ENCODE measurements at places on chromosomes 2 and 18.
A peak's percentile ranks its signal among the peaks of the same experiment; 100 is the strongest.

GRCh38 chr2:60962528-60962927 lies 55.0 kb upstream of the PEX13 start:
- no peak for DNase-seq

- no peak for DNase-seq
Observed at GRCh38 chr2:142952018-142952417, 74.6 kb downstream of the KYNU start.

- peak; percentile 21 for DNase-seq
Observed at GRCh38 chr2:88753833-88754584, 62.5 kb downstream of the RPIA start.

- DNase-seq, result no peak
Observed at GRCh38 chr2:143357966-143358365, 228.7 kb downstream of the ARHGAP15 start.

- DNase-seq, result no peak
Observed at GRCh38 chr18:55346961-55347740, 240.8 kb downstream of the TCF4 start.

GRCh38 chr18:57294547-57294946 lies 57.8 kb upstream of the ST8SIA3 start:
- no peak for DNase-seq

- no peak for DNase-seq
Observed at GRCh38 chr2:218168016-218168415, 1.3 kb upstream of the CXCR1 start.

DNA sequence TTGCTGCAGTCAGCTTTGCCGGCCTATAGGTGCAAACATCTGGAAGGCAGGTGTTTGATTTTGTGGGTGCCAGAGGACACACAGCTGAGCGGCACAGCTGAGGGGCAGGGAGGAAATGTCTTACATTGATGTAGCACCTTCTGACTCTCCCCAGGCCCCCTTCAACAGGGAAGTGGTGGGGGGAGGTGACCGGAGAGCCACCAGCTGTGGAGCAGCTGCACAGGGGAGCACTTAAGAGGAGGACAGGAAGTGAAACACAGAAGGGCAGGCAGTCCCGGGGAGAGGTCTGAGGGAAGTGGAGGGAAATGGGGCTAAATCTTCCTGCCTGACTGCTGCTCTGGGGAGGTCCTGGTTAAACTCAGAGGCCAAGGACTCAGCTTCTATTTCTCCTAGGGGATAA lies 409.1 kb downstream of the TNS1 start:
- no peak for DNase-seq

DNA sequence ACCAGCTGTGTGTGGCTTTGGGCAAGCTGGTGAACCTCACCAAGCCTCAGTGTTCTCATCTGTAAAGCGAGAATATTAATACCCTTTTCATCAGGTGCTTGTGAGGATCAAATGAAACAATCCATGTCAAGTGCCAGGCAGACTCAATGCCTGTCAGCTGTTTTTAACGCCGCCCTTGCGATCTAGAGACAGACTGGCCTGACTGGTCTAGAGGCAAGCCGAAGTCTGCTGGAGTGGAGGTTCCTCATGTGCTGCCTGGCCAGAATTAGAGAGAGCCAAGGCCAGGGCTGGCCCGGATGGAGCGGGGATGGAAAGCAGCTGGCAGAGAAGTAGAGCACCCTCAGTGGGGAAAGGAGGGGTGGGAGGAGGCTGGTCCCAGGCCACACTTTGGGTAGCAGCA lies 74.5 kb upstream of the B3GNT7 start:
- no peak for DNase-seq

GRCh38 chr2:104408266-104408665 lies 445.6 kb upstream of the POU3F3 start:
- no peak for DNase-seq

- DNase-seq, result no peak
Observed at GRCh38 chr2:136331226-136331625, 213.3 kb upstream of the CXCR4 start.

GRCh38 chr2:106562268-106563186 lies 75.4 kb downstream of the CD8B2 start:
- no peak for DNase-seq

GRCh38 chr18:62876111-62876510 lies 160.8 kb downstream of the PHLPP1 start:
- DNase-seq, result no peak

DNA sequence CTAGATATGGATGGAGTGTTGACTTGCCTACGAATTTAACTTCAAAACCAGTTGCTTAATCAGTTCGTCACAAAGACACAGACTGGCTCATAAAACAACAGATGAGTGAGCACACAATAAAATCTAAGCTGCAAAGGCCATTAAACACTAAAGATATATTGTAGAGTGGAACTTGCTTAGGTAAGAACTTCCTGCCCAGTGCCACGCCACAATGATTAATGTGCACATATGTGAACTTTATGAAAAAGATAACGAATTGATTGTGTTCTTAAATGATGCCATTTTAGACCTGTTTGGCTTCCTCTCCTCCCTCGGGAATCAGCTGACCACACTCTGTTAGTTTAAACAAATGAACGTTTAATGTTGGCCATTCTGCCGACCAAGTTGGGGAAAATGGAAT lies 2031.3 kb upstream of the CELF4 start:
- DNase-seq, result no peak

DNA sequence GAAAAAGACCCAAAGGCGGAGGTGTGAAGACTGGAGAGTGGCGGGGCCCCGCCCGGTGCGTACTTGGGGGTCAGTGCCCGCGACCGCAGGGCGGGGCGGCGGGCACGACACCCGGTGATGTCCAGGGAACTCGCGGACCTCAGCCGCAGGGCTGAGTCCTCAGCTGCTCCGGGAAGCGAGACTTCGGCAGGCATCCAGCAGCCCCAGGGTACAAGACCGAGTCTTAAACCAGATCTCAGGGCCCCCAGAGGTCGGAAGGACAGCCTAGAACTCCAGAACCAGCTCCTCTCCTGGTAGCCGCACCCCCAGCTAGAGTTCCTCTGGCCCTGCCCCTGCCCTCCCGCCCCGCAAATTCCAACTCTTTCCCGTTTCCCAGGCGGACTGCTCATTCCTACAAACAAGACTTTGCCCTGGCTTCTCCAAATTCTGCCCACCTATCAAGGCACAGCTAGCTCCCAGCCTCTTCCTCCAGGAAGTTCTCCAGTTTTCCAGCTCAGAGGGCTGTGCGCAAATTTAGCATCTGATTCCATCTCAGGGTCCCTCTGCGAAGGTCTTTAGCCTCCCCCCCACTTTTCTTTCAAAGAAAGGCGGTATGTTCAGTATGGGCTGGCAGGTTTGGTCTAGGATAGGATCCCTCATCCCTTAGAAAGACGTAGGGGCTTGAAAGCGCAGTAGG lies 26.0 kb upstream of the NOTO start:
- peak; percentile 5 for DNase-seq

- DNase-seq, result no peak
Observed at GRCh38 chr2:174395969-174396630, 570 bp downstream of the SCRN3 start.

DNA sequence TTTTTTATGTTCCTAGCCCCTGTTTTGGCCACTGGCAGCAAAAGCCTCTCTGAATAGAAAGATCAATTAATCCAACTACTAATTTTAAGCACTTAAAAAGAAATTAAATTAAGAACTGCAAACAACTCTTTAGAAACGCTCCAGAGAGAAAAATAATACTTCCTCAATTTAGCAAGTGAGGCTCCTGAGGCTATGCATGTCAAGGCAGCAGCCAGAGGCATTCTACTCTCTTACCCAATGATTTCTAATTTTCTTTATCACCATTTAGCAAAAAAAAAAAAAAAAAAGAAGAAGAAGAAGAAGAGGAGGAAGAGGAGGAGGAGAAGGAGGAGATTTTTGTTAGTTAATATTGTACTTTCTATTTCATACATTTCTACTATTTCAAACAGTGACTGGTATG lies 68.5 kb downstream of the TMEM237 start:
- DNase-seq, result no peak

GRCh38 chr2:196171946-196172345 lies 568 bp upstream of the STK17B start:
- no peak for DNase-seq

GRCh38 chr2:68250196-68250595 lies 2.1 kb downstream of the PPP3R1 start:
- no peak for DNase-seq

GRCh38 chr2:204197336-204198005 lies 260.9 kb downstream of the ICOS start:
- DNase-seq, result no peak

DNA sequence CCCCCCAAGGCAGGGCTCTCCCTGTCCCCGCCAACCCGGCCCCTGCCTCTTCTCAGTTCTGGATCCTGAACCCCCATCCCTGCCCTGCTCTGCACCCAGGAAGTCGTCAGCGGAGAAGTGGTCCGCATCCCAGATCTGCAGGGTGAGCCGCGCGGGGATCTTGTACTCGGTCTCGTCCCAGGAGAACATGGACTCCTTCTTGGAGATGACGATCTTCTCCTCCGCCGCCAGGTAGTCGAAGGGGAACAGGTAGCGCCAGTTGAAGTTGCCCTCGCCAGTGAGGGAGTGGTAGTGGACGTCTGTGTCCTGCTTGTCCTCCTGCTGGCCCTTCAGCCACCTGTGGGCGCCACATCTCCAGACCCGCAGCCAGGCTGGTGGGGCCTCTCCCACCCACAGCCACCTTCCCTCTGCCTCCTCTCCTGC lies 16.3 kb downstream of the OTOF start:
- DNase-seq, result no peak

DNA sequence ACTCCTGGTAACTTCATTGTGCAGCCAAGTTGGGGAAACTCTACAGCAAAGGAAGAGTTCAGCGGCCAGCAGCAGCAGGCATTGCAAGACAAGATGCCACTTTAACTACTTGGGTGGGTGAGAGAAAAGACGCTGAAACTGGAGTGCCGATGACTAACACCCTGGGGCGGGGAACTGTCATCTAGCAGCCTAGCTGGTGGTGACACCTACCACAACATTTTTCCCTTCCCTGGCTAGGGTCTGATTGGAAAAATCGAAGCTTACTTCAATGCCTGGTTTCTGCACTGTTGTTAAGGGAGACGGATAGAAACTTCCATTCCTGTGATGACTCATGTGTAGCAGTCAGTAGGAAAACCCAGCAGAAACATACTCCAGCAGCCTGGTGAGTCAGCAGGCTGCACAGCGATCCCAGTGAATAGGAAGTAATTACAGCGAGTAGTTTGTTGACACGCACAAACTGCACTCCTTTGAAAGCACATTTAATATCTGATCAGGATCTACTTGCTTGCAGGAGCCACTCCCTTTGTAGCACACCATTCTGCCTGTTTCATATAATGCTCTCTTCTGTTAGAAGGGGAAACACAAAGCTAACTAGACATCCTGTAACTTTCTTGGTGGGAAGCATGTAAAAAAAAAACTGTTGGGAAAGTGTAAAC lies 62.1 kb upstream of the MAPRE2 start:
- peak; percentile 65 for DNase-seq

- no peak for DNase-seq
Observed at GRCh38 chr2:43427032-43427424, 168.8 kb downstream of the THADA start.

DNA sequence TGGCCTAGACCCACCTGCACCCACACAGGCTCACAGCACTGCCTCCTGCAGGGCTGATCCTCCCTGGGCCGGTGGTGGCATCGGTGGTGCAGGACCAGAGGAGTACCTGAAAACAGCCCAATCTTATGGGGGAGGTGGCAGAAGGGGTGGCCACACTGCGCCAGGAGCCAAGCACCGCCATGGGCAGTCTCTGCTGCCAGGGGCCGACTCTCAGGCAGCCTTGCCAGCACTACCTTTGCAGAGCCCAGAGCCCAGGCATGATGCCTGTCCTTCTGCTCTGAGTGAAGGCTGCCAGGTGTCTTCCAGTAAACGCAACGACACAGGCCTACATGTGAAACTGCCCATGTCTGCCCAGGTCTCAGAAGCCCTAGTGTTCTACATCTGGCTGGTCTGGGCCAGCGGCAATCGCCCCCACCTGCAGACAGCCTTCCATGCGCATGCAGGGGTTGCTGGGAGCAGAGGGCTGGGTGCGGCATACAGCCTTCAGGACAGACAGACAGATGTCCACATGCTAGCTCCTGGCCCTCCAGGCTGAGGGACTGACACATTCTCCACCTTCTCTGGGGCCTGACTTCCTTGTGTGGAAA lies 6.8 kb downstream of the HS6ST1 start:
- DNase-seq, result no peak

- DNase-seq, result no peak
Observed at GRCh38 chr2:134372611-134373131, 118.8 kb downstream of the MGAT5 start.

DNA sequence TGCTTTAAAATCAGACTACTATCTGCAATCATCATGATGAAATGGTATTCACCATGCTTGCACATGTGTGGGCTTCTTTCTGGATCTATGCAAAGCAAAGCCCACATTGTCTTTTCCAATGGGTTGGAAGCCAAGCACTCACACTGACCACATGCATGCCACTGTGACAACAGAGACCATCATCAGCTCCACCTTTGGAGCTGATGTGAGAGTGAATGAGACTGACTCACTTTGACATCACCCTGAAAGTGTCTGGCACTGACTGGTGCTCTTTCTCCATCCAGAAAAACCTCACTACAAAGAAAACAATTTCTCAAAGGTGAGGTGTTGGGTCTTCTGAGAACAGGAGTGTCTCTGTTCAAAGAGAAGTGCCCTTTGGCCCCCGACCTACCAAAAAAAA lies 4.7 kb downstream of the MYO5B start:
- DNase-seq, result no peak

GRCh38 chr2:144694456-144694855 lies 174.5 kb upstream of the ZEB2 start:
- DNase-seq, result no peak

- no peak for DNase-seq
Observed at GRCh38 chr2:222196159-222196558, 102.6 kb downstream of the PAX3 start.

DNA sequence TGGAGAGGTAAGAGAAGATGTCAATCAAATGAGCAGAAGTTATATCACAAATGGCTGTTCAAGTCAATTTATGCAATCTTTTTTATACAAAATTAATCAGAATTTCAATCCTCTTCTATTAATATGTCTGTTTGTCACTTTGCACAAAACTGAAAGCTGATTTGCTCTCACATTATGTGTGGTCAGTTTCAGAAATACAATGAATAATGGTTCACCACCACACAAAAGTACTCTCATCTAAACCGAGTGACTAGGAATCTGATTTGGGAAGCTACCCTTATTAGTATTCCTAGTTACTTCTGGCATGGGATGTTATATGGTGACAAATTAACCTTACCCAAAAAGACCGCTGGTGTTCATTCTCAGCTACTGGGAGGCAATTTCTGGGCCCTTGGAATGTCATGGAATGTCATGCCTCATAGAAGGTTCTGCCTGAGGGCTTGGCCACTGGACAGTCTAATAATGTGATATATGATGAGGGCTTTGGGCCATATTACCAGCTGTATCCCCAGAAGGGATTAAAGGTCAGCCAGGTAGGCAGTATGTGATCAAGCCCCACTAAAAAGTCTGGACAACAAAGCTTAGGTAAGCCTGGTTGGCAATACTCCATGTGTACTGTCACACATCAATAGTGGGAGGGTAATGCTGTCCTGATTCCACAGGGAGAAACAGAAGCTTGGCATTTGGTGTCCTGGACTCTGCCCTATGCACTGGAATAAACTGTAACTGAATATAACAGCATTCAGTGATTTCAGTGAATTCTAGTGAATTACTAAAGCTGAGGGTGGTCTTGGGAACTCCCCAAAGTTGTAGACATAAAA lies 113.2 kb downstream of the PIGN start:
- DNase-seq, result no peak

All from activated T-cell treated with anti-CD3 and anti-CD28 coated beads for 4 hours (primary cell).